ENCODE measurements at places on chromosomes 7 and 10.

DNA sequence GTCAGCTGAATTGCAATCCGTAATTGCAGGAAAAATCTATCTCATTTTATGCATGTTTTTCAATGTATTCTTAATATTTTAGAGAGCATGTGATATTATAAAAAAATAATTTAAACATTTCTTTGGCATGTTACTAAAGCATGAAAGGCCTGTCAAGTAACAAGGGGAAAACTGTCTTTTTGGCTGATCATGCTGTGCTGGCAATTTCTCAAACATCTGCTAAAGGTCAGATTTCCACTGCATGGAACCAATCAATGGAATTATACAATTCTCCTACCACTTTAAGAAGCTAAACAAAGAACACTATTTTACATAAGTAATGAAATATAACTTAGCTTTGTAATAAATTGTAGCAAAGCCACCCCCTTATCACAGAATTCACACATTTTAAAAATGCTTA is 49.4 kb downstream of the JMJD1C start:
- no peak for DNase-seq

GRCh38 chr10:77532068-77532467 is 105.5 kb downstream of the KCNMA1 start:
- no peak for DNase-seq

DNA sequence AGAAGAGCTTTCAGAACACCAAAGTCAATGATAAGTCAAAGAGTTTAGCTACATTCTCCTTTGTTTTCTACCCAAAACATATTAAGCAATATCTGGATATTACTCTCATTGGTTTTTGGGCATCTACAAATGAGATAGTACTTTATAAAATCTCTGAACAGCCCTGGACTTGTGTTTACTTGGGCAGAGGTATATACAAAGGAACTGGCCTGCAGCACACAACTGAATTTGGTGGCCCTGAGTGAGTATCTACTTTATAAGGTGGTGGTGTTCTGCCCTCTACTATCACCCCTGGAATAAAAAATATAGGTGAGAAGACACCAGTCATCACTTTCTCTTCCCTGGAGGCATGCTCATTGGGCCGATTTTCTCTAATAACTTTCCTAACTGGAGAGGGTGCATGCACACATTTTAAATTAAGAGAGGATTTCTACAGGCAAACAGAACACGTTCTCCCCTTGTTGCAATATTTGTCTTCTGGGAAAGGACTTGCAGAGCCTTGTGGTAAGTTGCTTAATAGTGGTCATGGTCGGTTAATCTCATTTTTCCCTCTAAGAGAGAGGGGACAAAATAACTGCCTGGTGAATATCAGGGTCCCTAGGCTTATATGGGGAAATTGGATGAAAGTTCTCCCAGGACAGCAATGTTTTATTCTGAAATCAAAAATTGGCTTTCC is 41.1 kb downstream of the OTUD1 start:
- DNase-seq = no peak

DNA sequence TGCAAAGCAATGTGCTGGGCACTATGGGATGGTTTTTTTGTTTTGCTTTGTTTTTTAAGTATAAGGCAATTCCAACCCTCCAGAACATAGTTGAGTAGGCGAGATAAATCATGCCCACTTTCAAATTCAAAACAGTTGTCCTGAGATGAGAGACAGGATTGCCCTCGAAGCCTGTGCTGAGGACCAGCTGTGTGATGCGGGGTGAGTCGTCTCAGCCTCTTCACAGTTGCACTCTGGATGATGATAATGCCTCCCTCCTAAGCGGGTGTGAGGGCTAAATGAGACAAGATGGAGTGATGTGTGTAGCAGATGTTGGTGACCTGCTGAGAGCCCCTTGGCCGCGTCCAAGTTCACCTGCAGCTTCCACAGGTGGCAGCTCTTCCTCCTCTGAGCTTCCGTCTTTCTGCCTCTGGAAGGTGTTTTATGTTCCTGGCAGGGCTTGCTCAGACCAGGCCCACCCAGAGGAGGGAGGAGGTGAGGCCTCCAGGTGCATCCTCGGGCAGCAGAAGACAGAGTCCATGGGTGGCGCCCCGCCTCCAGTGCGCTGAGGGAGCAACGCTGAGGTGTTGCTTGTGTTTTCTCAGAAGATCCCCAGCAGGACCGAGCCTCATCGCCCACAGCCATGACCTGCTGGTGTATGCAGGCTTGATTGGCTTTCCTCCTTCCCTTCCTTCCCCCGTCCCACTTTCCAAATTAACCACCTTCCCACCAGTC is 30.6 kb downstream of the ECHDC3 start:
- no peak for DNase-seq

DNA sequence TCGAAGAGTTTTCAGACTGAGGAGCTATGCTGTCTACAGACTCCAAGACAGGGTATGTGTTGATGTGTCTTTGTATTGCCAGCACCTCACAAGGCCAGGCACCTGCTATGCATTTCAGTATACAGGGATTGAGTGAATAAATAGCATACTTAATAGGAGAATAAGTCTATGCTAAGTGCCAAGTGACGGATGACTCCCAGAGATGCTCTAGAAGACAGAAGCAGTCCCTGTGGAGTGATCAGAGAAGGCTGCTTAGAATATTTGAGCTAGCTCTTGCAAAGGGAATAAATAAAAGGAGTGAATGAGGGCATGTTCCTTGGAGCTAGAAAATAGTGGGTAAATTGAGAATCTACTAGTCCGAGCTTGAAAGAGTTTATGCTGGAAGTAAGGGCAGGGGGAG is 346.4 kb downstream of the GATA3 start:
- no peak for DNase-seq

DNA sequence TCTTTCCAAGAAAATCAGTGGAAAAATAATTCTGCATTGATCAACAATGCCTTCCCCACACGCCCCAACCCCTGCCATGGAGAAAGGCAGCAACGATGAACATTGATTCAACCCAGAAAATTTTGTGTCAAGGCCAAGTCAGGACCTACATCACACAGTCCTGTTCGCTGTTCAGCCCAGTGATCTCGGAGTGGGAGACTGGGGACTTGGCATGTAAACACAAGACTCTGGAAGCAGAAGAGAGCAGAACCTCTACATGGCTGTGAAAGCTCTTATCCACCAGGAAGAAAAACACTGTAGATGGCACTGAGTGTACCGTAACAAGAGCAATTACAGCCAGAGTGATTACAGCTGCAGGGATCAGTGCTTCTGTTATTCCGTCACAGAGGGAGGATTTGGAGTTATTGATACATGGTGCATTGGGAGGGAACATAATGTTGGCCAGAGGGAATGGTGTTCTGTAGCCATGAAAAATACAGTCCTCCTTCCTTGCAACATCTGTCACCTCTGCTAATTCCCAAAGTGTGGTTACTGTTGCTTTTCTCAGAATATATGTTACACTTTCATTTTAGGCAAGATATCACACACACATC is 136.6 kb downstream of the IQUB start:
- DNase-seq = no peak

- DNase-seq = no peak
These were observed 41.3 kb downstream of the ZNF467 start for GRCh38 chr7:149732111-149732561.

DNA sequence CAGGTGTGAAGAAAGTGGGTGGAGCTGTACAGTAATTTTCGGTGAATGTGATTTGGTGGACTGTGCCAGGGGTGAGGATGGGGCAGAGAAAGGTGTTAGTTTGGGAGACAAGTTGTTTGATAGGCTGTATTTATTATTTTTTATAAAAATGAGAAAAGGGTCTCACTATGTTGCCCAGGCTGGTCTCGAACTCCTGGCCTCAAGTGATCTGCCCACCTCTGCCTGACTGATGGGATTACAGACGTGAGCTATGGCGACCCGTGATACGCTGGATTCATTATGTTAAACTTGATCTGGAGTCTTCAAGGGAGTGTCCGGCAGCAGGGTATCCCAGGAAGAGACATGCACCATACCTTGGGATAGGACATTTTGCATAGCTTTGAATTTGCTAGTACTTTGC is 1.3 kb downstream of the KAT6B start:
- DNase-seq = no peak

DNA sequence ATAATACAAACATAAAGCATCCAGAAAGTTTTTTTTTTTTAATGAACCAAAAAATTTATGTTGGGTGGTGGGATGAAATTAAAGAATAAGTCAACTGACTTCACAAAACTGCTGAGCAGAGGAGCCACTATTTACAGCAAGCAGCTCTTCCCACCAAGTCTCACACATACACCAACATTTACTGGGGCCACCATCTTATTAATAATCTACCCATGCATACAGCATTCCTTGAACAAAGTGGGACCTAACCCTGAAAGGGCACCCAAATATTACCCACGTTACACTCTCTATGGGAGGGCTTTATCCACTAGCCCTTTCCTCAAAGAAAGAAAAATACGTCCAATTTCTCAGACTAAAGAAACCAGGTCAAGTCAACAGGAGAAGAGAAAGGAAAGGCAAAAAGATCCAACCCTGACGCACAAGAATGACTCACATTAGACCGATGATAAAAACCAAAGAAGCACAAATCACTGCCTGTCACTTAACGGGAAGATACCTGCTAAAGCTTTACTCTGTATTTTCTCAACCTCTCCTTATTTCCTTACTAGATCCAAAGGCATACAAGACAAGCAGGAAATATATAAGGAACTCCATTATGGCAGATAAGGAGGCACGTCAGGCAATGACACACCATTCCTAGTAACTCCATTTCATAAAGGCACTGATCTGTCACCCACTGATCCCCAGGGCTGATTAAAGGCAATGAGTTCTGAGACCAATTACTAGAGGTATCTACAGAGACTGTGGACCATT is 141.8 kb upstream of the ASAH2 start:
- no peak for DNase-seq

DNA sequence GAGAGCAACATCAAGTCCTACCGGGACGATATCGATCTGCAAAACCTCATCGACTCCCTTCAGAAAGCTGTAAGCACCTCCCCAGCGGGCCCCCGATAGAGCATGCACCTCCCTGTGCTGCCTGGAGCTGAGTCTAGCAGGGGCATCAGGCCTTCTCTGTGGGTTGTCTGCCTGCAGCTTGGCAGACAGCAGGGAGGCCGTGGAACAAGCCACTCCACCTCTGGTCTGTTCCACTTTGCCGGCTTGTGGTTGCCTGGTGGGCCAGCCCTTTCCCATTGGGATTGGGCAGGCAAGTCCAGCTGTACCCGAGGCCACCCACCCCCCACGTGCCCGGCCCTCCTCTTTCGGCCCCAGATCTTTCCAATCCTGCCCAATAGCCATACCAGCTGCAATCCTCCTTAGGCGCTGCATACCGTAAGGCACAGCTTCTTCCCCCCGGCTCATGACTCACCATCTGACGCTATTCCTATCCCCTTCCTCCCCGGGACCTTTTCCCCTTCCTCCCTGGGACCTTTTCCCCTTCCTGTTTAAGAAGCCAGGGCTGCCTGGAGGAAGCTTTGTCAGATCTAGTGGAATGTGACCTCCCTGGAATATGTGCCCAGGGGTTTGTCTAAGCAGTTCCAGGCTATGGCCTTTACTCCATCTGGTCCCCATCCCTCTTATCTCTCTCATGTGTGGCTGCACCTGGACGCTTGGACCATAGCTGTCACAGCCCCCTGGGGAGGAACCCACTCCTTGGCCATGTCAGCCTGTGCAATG is 28.1 kb upstream of the SH2D4B start:
- DNase-seq = no peak

GRCh38 chr10:43214956-43215561 is 51.8 kb downstream of the RASGEF1A start:
- DNase-seq = no peak

DNA sequence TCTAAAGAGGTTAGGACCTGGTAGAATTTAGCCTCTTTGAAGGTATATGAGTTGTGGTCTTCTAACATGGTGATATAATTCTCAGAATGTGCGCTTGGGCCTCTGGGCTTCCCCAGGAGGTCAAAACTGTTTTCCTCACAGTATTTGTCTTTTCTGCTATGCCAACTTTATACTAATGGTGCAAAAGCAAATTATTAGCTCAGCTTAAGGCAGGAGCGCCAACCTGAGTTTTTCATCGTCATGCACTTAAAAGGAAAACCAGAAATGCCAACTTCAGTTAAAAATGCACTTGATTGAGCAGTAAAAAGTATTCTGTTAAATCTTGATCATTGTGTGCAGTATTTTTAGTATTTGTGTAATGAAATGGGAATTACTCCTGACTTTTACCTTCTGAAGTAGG is 9.7 kb downstream of the TDRD1 start:
- DNase-seq = no peak

DNA sequence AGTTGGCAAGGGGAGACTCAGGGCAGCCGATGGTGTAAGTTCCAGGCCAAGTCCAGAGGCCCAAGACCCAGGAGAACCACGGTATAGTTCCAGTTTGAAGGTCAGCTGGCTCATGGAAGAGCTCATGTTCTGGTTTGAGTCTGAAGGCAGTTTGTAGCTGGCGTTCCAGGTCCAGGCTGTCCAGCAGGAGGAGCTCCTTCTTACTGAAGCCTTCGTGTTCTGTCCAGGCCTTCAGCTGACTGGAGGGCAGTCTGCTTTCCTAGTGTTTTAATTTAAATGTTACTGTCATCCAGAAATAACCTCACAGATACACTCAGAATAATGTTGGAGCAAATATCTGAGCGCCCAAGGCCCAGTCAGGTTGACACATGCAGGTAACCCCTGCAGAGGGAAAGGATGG is 4.2 kb downstream of the SUN1 start:
- no peak for DNase-seq

- peak; percentile 64 for DNase-seq
These were observed 233.6 kb downstream of the SNX13 start for GRCh38 chr7:17706734-17707133.

DNA sequence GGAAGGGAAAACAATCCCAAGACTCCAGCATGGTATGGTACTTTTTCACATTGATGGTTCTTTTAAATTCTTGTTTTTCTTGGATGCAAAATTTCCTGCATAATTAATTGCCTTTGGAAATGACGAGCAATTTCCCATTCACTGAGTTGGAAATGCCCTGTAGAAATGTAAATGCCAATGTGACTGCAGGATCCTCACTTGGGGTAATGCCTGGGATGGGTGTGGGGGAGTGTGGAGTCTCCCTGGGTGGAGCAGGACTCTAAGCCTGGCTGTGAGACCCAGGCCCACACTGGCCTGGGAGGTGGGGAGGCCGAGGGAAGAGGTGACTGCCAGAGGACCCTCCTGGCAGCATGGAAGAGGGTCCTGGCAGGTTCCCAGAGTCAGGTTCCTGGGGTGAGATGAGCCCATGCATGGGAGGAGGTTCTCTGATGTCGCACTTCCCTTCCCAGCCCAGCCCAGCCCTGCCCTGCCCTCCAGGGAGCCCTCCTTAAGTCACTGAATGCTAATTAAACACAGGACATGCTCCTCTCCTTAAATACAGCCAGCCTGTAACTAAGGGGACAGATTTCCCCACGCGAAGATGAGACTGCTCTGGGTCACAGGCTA is 157.9 kb downstream of the GFRA1 start:
- DNase-seq = no peak

DNA sequence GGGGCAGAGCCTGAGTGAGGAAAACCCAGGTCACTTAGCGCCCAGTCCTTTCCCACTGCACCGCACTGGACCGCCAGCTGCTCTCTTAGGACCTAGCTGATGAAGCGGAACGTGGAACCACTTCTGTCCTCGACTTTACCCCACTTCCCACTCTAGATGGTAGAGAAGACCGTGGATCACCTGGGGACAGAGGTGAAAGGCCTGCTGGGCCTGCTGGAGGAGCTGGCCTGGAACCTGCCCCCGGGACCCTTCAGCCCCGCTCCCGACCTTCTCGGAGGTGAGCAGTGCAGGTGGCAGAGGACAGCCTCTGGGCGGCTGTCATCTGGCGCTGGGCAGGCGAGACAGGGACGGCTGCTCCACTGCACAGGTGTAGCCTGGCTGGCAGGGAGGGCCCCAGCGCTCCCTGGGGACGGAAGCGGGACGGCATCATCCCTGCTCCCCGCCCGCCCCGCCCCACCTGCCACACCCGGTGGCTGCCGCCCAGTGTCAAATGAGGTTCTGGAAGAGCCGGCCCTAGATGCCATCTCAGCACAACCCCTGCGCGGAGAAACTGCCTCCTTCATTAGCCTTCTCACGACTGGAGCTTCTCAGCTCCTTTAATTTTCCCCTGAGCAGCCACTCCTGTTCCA is 11.7 kb downstream of the PLAC9 start:
- no peak for DNase-seq

Data from SK-N-MC (cell line).